Muscle of arm (tissue), 14 donors: ENCODE measurements at places on chromosomes 1 and 21.

DNA sequence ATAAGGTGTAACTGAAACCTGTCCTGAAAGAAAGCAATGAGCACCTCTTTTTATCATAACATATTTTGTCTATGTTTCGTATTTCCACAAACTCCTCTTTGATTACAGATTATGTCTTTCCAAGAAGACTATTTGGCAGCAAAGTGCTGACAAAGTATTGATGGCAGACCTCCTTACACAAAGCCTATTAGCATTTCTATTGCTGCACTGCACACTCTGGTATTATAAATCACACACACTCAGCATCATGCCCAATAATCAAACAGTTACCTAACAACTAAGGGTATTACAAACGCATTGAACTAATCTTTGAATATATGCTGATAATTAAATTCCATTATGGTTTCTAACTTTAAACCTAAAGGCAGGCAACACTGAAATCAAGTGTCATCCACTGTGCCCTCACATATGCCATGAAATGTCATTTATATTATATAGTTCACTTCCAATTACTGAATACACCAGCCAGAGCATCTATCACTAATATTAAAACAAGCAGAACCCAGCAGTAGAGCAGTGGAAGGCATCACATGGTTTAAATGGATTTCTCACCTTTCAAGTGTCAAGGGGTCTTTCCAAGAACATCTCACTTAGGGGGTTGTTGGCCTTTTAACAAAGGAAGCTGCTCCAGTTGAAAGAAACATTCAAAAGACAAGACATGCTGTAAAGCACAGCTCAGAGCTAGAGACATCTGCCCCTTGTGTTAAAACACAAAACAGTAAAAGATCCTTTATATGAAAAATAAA, 239.1 kb downstream of the RERE start:
- no peak for DNase-seq

DNA sequence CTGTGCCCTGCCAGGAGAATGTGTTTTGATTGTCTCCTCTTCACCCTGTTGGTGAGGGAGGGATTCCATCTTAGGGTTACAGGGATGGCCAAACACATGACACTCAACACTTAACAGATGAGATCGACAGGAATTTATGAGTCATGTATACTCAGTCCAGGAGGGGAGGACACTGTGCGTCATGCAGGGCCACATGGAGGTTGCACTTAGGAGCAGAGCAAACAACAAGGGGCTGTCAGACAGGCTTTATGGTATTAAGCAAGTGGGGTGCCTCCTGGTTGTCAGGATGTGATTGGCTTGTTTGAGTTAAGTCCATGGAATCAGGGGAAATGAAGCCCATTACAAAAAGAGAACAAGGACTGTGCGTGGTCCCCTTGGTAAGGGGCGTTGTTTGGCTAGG, 26.9 kb downstream of the EDARADD start:
- no peak for DNase-seq

DNA sequence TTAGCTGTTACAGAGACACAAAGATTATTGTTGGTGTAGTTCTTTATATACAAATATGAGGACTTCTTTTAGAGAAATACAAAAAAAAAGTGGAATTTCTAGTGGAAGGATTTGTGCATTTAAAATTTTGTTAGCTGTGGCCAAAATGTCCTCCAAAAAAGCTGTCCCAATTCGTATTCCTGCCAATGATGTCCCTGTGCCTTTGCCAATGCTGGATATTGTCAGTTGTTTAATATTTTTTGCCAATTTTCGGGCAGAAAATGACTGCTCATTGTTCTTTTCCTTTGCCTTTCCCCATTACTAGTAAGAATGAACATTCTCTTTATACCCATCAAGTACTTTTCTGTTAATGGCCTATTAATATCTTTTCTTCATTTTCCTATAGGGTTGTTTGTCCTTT, 110.0 kb upstream of the HOOK1 start:
- no peak for DNase-seq

DNA sequence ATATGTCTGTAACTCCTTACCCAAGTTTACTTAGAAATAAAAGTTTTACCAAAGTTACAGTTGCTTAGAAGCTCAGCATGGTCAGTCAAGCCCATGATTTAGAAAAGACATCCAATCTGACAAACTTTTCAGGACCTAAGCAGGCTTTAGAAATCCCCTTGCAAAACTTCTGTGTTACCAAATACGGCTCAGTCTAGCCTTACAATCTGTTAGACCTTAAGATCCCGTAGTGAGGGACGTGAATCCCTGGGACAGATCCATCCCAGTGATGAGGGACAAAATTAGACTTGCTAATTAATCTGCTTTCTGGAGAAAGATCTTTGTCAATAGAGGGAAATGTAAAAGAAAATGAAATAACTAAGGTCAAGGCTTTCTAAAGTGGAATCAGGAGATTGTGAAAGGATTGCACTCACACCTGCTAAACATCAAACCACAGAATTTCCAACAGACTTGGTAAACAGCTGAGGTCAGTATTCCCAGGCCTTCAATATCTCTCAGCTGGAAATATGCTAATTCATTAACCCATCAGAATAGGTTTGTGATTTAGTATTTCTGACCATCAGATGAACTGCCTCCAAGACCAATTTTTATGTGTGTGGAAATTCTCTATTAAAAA, 375.3 kb downstream of the DUSP10 start:
- DNase-seq = no peak

DNA sequence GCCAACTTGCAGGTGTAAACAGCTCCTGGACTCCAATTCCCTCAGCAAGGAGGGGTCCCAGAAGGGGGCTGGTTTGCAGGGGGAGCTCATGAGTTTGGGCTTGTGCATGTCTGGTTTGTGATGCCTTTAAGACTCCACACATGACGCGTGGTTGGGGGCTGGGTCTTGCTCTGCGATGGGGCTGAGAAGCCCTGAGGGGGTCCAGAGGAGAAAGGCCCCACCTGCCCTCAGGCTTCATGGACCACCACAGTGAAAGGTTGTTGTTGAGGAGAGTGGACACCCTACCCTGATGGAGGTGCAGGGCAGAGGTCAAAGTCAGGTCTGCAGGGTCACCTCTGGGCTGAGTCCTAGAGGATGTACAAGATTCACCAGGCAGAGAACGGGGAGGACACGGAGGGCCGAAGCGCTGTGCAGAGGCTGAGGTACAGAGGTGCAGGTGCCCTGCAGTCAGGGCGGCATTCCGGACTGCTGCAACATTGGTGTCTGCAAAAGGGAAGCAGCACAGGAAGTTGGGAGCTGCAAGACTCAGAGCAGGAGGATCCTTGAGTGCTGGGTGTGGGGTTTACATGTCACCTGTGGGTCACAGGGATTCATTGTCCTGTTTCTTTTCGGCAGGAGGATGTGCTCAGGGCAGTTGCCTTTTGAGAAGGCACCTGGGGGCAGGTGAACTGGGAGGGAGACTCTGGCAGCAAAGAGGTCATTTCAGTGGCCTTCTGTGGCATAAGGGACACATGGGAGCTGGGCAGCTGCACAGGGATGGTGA, 399.4 kb downstream of the PTPRU start:
- DNase-seq = no peak

- no peak for DNase-seq
Measured at GRCh38 chr1:216212826-216213225, 210.4 kb downstream of the USH2A start.

GRCh38 chr1:161740921-161741320, 8.7 kb upstream of the DUSP12 start:
- no peak for DNase-seq

- no peak for DNase-seq
Measured at GRCh38 chr1:225825607-225826007, 15.7 kb downstream of the EPHX1 start.

DNA sequence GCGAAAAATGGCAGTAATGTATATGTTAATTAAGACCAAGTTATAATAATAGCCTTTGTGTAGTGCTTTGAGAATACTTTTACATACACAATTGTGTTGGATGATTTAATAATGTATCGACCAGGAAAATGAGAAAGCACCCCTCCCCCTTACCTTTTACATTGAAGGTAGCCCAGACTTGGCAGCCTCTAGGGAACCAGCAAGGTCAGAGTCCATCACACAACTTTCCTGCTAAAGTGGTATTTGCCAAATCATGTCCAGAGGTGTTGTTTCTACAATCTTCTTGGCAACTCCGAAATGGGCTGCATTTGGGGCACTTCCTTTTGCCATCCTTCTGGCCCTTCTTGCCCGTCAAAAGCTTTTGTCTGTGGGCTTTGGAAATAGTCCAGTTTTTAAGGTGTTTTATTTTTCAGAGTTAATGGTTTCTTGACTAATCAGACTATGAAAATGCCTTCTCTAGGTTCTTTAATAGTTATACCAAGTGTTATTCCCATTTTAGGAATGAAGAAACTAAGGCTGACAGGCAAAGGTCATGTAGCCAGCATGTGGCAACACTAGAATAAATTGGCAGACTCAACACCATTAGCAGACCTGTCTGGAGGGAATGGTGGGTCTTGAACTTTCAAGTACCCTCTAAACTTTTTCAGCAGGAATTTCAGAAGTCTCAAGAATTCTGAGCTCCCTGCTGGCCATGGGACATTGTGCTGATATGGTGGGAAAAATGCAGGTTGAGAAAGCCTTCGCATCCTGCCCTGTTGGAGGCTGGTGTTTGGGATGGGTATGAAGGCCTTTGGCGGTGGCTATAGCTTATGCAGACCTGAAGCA, 6.8 kb downstream of the ATP1A1 start:
- DNase-seq = no peak

- DNase-seq = no peak
Measured at GRCh38 chr21:17779980-17780379, 39.2 kb downstream of the C21orf91 start.

DNA sequence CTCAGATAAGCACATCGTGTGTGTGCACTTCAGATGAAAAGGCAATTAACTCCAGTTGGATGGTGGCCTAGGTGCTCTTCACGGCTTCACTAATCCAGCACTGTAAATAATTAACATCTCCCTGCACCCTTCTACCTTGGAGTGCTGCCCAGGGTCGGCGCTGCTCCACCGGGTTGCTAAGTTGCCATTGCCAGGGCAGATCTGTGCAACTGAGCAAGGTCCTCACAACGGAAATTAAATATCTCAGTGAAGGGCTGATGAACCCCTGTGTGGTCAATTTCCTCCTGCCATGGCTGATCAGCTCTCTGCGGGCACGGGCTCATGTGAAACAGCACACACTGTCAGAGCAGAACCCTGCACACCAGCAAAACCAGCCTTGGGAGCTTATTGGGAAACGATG, 63.2 kb downstream of the SYDE2 start:
- no peak for DNase-seq

GRCh38 chr1:234504969-234505768, 26.2 kb upstream of the TARBP1 start:
- no peak for DNase-seq

DNA sequence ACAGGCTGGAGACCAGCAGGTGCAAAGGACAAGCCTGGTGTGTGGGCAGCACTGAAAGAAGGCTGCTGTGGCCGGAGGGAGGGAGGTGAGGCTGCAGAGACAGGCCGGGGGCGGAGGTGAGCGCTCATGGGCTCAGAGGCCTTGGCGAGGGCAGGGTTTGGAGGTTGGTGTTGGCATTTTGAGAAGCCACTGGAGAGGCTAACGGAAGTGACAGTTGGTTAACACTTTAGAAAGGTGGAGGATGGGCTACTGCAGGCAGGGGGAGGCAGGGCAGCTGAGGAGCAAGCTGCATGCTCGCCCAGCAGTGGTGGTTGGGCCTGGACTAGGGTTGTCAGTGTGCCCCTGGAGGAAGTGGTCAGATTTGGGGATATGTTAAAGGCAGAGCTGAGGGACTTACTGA, 37.5 kb downstream of the QSOX1 start:
- DNase-seq = no peak

DNA sequence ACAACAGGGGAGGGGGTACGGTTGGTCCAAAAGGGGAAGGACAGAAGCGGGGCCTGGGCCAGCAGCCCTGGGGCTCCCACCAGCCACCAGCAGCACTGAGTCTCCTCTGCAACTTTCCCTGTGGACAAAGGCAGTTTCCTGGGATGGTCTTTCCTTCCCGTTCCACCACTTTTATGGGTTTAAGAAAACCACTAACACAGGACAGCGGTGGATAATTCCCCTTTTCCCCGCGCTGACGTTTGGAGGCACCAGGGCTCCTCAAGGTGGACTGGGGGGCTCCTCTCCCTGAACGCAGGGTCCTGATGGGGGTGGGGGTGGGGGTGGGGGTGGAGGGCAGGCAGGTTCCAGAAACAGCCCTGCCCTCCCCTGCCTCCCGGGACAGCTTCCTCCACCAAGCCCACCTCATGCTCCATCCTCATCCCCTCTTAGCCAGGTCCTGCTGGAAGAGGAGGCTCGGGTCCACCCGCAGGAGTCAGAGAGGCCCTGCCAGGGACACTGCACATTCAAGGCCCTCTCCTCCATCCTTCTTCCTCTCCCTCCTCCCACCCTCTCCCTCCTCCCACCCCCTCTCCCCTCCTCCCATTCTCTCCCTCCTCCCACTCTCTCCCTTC, 4.8 kb upstream of the COL6A1 start:
- no peak for DNase-seq

DNA sequence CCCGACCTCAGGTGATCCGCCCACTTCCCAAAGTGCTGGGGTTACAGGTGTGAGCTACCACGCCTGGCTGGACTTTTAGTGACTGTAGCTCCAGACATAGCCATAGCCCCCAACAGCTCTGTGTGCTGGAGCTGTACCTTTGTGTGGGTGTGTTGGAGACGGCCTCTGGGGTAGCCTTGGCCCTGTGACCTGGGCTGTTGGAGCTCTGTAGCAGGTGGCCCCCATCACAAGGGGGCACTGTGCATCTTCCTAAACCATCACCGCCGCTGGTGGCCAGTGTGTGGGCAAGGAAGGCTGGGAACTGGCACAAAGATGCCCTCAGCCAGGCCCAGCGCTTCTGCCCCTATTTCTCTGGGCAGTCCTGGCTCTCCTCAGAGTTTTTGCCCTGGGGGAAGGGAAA, 38.4 kb upstream of the FOXO6 start:
- no peak for DNase-seq

DNA sequence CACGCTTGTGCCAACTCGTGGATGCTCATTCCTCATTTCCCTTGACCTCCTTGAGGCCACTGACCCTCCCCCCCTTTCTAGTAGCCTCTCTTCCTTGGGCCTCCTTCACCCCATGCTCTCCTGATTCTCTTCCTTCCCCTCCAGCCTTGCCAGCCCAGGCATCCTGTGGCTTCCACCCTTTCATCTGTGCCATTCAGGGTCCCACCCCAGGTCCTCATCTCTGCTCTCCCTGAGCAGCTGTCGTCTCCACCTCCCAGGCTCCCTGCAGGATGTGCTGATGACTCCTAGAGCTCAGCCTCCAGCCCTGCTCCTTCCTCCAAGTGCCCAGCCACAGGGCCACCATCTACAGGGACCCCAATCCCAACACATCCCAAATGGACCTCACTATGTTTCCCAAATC, 197.4 kb downstream of the GRIK3 start:
- DNase-seq = no peak

DNA sequence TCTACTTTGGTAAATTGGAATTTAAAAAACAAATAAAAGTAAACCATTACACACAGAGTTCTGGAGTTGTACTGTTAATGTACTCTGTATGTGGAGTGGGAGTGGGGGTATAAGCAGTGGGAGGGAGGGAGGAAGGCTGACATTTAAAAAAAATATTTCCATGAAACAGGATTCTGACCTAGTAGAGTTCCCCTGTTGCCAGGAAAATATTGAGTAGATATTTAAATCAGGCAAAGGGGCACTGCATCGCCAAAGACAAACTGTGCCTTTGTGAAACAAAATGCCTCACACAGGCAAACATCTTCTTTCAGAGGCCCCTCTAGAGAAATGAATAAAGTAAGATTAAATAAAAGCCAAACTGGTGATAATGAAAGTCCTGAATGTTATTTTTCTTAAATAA, 87.8 kb downstream of the ERG start:
- no peak for DNase-seq
